ENCODE measurements at places on chromosomes 11 and 22.

- DNase-seq: no peak
These were observed 19.1 kb downstream of the SPECC1L start for GRCh38 chr22:24289741-24290163.

DNA sequence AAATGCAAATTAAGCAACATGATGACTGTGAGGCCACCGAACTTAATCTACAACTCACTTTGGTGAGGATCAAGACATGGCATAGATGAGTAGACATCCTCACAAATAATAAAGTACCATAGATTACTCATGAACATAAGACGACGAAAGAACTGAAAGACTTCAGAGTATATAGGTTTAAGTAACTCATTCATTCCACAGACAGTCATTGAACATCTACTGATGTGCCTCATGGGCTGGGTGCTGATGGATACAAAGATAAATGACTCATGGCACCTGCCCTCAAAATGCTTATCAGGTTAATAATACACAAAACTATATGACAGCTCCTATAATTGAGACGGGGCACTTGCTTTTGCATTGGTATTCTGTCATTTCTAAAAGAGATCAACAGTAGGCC, 63.3 kb downstream of the ZC3H12C start:
- no peak for DNase-seq

DNA sequence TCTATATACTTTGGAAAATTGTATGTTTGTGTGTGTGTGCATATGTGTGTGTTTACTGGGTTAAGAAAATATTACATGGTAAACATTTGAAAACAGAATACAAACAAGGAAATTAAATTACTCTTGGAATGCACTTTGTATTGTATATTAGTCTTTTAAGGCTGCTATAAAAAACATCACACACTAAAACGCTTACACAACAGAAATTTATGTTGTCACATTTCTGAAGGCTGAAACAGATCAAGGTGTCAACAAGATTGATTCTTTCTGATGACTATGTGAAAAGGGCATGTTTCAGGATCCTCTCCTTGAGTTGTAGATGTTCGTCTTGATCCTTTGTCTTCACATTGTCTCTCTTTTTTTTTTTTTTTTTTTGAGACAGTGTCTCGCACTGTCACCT, 149.1 kb upstream of the CNTN5 start:
- DNase-seq: no peak

GRCh38 chr11:110094298-110095285, 1.4 kb downstream of the ZC3H12C start:
- DNase-seq: no peak

GRCh38 chr22:25098445-25099081, 101.1 kb upstream of the CRYBB3 start:
- DNase-seq: no peak

DNA sequence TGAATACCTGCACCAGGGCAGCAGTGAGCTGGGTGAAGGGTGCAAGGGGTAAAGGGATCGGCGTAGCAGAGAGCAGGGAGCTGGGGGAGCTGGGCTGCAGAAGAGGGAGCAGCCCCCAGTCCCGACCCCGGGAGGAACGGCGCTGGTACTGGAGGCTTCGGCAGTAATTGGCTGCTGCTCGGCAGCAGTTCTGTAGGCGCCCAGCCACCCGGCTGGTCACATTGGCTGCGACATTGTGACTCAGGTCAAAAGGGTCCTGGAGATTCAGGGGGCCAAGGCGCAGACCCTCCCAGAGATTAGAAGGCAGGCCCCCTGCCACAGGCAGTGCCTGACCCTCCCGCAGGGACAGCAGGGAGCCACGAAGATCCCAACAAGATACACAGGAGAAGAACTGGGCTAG, 2.1 kb upstream of the EEF1G start:
- DNase-seq: no peak
